T-helper 1 cell (primary cell): ENCODE measurements at places on chromosomes 1 and 21.

DNA sequence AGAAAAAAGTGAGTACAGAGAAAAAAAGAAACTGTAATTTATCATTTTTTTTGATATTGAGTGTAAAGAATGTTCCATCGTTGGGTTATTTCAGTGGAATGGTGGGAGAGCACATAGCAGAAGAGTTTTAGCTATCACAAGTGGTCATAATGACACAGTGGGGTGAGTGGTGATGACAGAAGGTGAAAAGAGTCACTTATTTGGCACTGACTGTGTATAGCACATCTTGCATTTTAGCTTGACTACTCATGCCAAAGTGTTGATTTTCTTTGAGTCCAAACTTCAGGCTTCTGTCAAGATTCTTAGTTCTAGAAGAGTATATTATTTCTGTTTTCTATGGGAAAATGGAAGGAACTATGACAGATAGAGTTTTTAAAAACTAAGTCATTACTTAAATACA is 261.2 kb downstream of the GRIK1 start:
- no peak for DNase-seq

DNA sequence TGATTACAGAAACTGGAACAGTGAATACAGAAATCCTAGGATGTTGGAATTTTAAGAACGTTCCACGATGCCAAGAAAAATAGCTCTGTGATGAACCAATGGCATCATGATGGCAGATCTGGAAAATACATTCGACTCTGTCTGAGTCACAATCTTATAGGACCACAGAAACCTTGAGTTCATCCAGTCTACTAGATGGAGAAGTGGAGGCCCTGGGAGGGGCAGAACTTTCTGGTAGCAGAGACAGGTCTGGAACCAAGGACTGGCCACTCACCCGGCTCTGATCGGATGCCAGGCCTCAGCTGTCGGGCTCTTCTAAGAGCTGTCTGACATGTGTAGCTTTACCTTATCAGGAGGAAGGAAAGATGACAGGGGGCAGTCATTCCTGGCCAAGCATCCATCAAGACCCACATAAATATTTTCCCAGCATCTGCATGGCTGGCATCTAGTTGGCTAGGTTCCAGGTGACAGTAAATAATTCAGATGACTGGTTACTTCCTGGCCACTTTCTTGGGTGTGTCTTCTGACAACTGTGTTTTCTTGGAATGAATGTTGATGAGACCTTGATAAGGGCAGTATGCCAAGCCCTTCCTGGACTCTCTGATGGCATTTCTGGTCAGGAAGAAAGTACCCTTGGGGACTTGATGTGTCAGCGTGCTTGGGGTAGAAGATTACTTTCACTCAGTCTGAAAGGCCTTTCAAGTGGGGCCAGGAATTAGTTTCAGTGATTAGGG is 72.6 kb upstream of the TRABD2B start:
- no peak for DNase-seq

DNA sequence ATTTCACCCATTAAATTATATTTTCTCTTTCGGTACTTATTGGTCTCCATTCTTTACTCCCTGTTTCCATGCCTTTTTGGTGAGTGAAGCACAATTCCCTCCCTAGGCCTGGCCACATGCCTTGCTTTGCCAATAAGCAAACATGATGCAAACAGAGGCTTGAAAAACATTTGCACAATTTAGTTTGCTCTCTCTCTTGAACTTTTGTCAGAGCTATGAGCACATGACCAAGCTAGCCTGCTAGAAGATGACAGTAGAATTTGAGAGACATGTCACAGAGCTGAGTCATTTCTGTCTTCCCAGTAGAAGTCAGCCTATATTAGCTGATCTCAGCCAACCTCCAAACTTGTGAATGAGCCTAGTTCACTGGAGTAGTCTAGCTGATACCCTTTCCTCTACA is 24.6 kb downstream of the ANGPTL3 start:
- DNase-seq = no peak

- DNase-seq = no peak
Observed at GRCh38 chr1:201335174-201335870, 42.2 kb downstream of the TNNT2 start.

DNA sequence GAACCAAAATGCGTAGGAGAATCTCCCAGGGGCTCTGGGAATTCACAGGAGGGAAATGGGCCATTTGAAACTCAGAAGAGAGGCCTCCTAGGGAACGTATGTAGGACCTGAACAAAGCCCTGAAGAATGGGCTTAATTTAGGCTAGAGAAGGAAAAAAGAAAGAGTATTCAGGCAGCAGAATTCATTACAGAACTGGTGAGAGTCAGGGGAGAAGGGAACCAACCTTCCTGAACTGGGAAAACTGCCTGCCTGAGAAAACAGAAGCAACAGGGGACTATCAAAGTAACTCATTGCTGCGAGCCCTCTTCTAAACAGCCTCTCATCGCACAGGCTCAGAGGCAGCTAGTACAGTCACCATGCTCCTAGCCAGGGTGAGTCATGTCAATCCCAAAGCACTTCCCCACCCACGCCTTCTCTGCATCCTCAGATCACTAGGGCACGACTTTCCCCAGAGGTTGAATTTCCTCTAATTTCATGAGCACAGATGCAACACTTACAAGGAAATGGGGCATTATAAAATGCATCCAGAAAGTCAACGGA is 98.1 kb downstream of the ADSS2 start:
- no peak for DNase-seq

DNA sequence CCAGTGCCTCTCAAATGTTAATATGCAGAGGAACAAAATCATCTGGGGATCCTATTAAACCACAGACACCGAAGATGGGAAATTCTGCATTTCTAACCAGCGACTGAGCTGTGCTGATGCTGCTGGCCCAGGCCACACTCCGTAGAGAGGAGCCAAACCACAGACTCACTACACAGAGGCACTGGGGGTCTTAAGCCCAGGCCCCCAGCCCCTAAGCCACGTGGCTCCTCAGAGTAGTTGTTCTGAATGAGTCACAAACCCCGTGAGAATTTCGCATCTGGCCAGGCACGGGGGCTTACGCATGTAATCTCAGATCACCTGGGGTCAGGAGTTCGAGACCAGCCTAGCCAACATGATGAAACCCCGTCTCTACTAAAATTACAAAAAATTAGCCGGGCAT is 2.8 kb upstream of the CELA2A start:
- no peak for DNase-seq

GRCh38 chr1:58585581-58586151 is 8.6 kb upstream of the TACSTD2 start:
- no peak for DNase-seq

GRCh38 chr1:206506405-206507283 is 687 bp upstream of the RASSF5 start:
- DNase-seq = peak; percentile 9

GRCh38 chr1:230464671-230465070 is 38.5 kb upstream of the PGBD5 start:
- no peak for DNase-seq

GRCh38 chr1:107678993-107679392 is 286.0 kb downstream of the VAV3 start:
- no peak for DNase-seq

- DNase-seq = no peak
Observed at GRCh38 chr1:64912191-64912590, 54.2 kb downstream of the JAK1 start.

GRCh38 chr1:18217398-18218043 is 109.9 kb downstream of the IGSF21 start:
- no peak for DNase-seq

DNA sequence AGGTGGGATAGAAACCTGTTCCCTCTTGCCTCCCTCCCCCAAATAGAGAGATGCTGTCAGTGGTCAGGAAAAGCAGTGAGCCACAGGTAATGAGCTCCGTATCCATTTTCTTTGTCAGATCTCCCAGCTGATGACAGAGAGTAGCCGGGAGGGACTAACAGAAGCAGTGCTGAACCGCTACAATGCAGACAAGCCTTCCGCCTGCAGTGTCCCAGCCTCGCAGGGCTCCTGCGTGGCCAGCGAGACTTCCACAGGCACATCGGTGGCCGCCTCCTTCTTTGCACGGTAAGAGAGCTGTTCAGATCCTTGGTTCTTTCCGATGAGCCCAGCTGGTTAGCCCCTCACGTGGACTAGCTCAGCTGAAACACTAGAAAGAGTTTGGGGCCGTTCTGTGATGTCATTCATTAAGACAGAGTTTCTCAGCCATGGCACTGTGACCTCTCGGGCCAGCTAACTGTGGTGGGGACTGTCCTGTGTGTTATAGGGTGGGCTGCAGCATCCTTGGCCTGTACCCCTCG is 264.7 kb downstream of the KIF26B start:
- no peak for DNase-seq

DNA sequence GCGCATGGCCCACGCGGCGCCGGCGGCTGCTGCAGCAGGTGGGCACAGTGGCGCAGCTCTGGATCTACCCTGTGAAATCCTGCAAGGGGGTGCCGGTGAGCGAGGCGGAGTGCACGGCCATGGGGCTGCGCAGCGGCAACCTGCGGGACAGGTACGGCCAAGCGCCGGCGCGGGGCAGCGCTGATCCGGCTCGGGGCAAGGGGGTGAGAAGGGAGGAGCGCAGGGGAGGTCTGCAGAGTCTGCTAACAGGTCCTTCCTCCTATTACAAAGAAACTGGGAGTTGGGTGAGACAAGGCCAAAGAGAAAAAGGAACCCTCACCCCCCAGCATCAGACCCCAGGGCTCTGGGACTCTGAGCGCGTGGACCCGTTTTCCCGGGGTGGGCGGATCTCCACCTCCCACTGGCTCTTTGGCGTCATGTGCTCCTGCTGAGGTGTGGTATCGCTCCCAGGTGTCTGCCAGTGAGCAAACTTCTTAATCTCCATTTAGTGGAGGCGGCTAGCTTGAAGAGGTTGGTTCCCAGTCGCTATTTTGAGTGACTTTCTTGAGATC is 431 bp downstream of the MTARC1 start:
- DNase-seq = no peak

DNA sequence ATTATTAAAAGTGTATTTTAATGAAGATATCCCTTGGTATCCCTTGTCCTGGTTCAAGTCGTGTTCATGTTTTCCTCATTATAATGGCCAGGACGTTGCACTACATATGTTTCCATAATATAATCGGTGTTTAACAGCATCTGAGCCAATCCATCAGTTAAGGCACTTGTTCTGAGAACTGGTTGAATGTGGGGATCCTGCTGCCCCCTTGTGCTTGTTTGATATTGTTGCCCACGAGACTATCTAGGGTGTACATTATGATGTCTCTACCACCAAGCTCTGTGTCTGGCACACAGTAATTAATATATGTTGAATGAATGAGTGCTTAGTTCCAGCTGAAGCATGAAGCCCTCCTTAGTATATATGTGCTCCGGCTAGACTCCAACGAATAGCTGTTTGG is 193.0 kb downstream of the CACNA1E start:
- no peak for DNase-seq

GRCh38 chr1:154943649-154944400 is 7.3 kb upstream of the PMVK start:
- no peak for DNase-seq

GRCh38 chr1:90122654-90123340 is 127.9 kb downstream of the ZNF326 start:
- no peak for DNase-seq

DNA sequence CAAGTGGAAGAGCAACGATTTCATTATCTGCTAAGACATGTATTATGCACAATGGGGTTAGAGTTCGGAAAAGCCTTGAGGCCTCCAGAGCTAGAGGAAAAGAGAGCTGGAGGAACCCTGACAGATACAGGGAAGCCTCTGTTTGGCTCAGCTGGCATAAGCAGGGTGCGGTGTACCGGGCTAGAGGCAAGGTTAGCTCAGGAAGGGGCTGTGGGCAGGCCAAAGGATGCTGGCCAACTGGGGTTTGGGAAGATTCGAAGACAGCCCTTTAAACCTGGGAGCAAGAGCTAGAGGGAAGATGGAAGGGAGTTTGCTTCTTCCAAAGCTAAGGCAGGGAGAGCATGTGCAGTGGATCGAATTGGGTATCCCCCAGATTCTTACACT is 107.6 kb upstream of the TLR5 start:
- no peak for DNase-seq

GRCh38 chr1:96538111-96538641 is 183.4 kb upstream of the PTBP2 start:
- no peak for DNase-seq

GRCh38 chr1:212285685-212286555 is 710 bp downstream of the PPP2R5A start:
- peak; percentile 80 for DNase-seq

- DNase-seq = no peak
Observed at GRCh38 chr21:16002874-16003466, 273.2 kb downstream of the USP25 start.

- DNase-seq = no peak
Observed at GRCh38 chr1:155964193-155964592, 14.2 kb downstream of the ARHGEF2 start.

DNA sequence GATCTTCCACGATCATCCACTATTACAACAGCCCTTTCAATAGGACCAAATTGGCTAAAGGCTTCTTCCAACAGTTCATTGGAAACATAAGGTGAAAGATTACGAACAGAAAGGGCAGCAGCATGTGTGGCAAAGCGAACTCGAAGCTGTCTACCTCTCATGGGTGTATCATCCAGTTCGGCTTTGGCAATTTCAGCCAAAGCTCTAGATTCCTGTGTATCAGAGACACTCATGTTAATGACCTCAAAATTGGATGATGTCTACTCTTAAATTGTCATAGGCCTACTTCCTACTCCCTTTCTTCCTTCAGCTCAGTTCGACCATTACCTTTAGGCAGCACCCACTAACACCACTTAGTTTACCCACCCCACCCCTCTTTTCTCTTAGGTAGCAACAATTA is 2.2 kb downstream of the SFPQ start:
- DNase-seq = no peak

GRCh38 chr1:237296861-237297260 is 254.9 kb downstream of the RYR2 start:
- no peak for DNase-seq

GRCh38 chr1:154159554-154159953 is 4.7 kb upstream of the NUP210L start:
- no peak for DNase-seq

DNA sequence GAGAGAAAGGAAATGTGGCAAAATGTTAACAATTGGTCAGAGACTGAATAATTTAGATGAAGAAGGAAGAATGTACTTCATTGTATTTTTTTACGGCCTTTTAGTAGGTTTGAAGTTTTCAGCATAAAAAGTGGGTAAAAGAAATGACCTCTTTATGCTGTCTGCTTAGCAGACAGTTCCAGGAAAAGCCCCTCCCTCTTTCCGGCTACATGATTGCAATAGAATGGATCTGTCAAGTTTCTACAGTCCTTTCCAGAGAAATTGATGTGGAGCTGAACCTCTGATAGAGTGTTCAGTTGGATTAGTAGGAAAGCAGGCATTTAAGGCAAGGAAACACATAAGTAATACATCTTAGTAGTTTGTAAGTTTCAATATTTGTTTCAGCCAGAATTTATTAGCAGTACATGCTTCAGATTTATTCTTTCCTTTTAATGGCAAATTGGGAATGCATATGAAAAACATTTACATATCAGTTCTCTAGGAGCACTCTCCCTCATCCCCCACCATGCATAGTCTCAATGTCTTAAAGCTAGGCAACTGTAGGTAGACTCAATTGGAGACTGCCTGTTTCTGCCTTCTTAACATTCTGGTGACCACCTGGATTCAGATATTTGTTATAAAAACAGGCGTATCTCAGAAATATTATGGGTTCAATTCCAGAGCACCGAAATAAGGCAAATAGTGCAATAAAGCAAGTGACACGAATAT is 36.4 kb downstream of the HS2ST1 start:
- DNase-seq = no peak

GRCh38 chr1:9281908-9282695 is 10.6 kb upstream of the SPSB1 start:
- DNase-seq = no peak

- DNase-seq = no peak
Observed at GRCh38 chr21:38720074-38720473, 85.7 kb upstream of the ETS2 start.

GRCh38 chr1:203167026-203167912 is 8.4 kb downstream of the MYBPH start:
- no peak for DNase-seq
